ENCODE measurements at places on chromosomes 3 and 15.

GRCh38 chr15:42734076-42734672 lies 2.8 kb downstream of the CDAN1 start:
- H3K27ac ChIP-seq: peak overlapping the region; percentile 77
- peaks cover 10% of the 10 kb centered on the region for H3K4me1 ChIP-seq
- H3K4me3 ChIP-seq: no peak overlapping the region
- no peaks in the 10 kb centered on the region for H3K27me3 ChIP-seq
- H3K36me3 ChIP-seq: peaks cover 12% of the 10 kb centered on the region
- no peak for DNase-seq

GRCh38 chr3:141656771-141657170 lies 81.3 kb upstream of the RNF7 start:
- H3K27me3 ChIP-seq: peaks cover 54% of the 10 kb centered on the region
- peaks cover 3% of the 10 kb centered on the region for H3K4me1 ChIP-seq
- DNase-seq: no peak

DNA sequence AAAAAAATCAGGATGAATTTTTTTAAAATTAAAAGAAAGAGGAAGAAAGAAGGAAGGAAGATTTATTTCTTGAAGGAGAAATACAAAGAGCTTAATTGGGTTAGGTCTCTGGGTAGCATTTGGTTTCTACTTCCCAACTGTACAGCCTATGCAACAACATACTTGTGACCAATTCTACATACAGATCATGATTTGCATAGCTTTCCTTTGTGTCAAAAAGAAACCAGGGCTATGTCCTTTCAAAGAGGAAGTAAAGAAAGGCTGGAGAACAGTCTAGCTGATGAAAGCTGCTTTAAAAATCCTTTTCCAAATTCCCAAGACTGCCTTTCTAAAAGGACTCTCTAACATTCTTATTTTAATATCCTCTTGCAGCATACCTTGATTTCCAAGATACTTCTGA lies 6.1 kb upstream of the HGD start:
- no peak overlapping the region for H3K4me3 ChIP-seq
- no peak for DNase-seq
- no peak overlapping the region for H3K27ac ChIP-seq
- H3K4me1 ChIP-seq: no peaks in the 10 kb centered on the region
- H3K36me3 ChIP-seq: peaks cover 6% of the 10 kb centered on the region
- H3K27me3 ChIP-seq: no peaks in the 10 kb centered on the region

DNA sequence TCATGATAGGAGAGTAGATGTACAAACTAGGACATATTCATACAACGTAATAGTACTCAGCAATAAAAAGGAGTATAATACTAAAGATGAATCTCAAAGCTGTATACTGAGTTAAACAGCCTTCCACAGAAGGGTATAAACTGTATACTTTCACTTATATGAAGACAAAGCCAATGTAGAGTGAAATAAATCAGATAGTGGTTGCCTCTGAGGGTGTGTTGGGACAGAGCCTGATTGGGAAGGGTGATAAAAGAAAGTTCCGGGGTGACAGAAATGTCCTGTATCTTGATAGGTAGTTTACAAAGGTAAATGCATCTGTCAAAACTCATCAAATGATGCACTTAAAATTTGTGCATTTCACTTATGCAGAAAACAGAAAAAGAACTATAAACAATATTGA lies 122.5 kb downstream of the ADAM10 start:
- H3K36me3 ChIP-seq: peaks cover 61% of the 10 kb centered on the region
- peak overlapping the region; percentile 87 for H3K4me3 ChIP-seq
- no peaks in the 10 kb centered on the region for H3K27me3 ChIP-seq
- no peak for DNase-seq
- peaks cover 43% of the 10 kb centered on the region for H3K4me1 ChIP-seq

GRCh38 chr15:82999905-83000671 lies 11.4 kb downstream of the C15orf40 start:
- H3K4me1 ChIP-seq: peaks cover 6% of the 10 kb centered on the region
- DNase-seq: peak; percentile 37
- peak overlapping the region; percentile 78 for H3K27ac ChIP-seq
- H3K4me3 ChIP-seq: peak overlapping the region; percentile 86

DNA sequence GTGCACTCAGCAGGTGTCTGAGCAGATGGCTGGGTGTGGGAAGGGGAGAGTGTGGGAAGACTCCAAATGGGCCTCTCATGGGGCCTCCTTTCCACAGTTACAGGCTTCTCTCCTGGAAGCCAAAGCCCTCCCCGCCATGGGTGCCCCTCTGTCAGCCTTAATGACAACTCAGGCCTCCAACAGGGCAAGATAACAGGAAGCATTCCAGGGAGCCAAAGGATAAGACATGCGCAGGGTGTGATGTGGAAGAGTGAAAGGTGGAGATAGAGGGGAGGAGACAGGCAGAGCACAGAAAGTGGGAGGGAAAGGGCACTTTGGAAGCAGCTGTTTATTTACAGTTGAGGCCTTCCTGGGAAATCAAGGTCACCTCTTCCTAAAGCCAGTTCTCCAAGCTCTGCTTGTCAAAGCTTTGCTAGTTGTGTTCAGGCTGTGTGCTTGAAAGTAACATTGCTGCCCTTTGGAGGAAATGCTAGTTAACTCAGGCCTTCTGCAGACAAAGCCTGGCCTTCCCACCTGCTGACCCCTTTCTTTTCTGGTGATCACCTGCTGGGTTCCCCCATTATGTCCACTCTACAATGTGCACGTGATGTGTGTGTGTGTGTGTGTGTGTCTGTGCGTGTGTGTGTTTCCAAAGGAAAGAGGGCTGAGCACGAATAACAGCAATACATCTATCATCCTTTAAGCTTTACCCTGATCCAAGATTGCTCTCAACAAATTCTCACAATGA lies 35.2 kb upstream of the SMAD3 start:
- no peaks in the 10 kb centered on the region for H3K36me3 ChIP-seq
- peak overlapping the region; percentile 17 for H3K27ac ChIP-seq
- H3K4me1 ChIP-seq: peaks cover 8% of the 10 kb centered on the region
- H3K27me3 ChIP-seq: peaks cover 13% of the 10 kb centered on the region
- no peak for DNase-seq

DNA sequence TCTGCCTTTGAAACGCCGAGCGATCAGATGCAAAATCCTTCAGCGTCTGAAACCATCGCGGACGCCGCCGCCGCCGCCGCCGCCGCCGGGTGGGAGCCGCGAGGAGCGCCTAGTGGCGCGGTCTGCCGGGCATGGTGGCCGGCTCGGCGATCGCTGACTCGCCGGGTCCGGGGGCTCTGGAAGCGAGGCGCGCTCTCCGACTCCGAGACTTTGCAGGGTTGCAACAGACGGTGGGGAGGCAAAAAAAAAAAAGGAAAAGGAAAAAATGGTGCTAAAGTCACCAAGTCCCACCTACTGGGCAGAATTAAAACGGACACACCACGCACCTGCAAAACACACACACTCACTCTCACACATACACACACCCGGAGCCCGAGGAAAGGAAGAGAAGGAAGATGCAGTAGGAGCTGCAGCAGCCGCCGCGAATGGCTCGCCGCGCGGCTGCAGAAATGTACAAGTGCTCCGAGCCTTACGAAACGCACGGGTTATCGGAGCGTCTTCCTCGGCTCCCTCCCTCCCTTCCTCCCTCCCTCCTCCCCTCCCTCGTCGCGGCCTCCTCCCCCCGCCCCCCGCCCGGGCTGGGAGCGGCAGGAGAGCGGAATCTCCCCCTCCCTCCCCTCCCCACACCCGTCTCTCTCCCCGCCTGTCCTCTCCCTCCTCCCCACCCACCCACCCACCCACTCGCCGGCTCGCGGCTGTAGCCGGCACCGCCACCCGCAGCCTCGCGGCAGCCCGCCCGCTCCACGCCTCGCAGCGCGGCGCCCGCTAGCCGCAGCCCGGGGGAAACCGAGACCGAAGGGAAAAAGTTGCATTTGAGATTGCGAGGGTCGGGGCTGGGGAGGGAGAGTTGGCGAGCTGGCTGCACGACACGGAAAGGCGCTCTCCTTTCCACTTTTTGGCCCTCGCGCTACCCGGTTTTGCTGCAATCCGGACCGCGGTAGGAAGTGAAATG lies at the start of gene NTRK3:
Gene NTRK3 (minus strand): TSS at position 461 of the 952 bp plus-strand sequence. CDS start 586 bp downstream, outside the sequence.
- peaks cover 15% of the 10 kb centered on the region for H3K4me1 ChIP-seq
- DNase-seq: peak; percentile 36
- no peak within 1 kb of the TSS for H3K27ac ChIP-seq
- H3K27me3 ChIP-seq: peaks cover 66% of the 10 kb centered on the region

GRCh38 chr15:71259866-71260265 lies 144.6 kb downstream of the THSD4 start:
- H3K36me3 ChIP-seq: no peaks in the 10 kb centered on the region
- H3K27me3 ChIP-seq: peaks cover 2% of the 10 kb centered on the region

GRCh38 chr15:52066842-52067544 lies 45.6 kb downstream of the BCL2L10 start:
- H3K4me3 ChIP-seq: no peak overlapping the region
- no peak for DNase-seq
- peaks cover 13% of the 10 kb centered on the region for H3K4me1 ChIP-seq

DNA sequence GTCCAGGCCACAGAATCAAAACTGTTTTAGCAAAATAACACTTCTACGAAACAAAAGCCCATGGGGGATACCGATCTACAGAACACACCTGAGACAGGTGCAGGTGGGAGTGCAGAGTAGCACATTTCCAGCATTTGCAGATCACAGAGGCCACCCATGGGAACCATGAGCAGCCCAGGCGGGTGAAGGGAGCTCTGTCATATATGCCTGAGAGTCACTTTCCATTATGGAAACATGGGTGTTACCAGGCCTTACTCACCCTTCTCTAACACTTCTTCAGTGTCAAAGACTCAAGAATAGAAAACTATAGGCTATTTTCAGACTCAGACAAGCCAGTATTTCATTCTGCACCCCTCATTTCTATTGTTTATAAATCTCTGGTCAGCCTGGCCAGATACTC lies 3.5 kb downstream of the PLA1A start:
- H3K27me3 ChIP-seq: peaks cover 2% of the 10 kb centered on the region
- no peak overlapping the region for H3K4me3 ChIP-seq
- no peak for DNase-seq
- H3K36me3 ChIP-seq: no peaks in the 10 kb centered on the region
- H3K4me1 ChIP-seq: peaks cover 34% of the 10 kb centered on the region
- no peak overlapping the region for H3K27ac ChIP-seq

DNA sequence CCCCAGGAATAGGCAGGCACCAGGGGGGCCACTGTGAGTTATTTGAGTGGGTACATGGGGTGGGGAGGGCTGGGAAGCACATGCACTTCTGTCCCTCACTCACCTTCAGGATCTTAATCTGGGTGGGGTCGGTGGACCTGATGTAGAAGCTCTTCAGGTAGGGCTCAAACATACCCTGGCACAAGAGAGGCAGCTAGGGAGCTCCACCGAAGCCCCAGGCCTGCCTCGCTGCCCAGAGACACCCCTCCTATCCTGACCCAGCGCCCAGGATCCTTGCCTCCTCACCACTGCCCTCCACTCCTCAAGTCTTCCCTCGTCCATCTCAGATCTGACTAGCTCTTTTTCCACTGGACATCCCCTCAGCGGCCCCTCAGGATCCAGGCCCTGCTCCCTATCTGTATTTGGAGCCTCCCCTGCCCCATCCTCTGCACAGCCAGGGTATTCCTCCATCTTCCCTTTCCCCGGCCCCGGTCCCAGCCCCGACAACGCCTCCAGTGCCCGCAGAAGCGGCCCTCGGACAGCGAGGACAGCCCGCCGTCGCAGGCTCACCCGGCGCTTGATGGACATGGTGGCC lies 30.0 kb downstream of the AP3B2 start:
- H3K27me3 ChIP-seq: peaks cover 31% of the 10 kb centered on the region
- DNase-seq: no peak
- no peak overlapping the region for H3K27ac ChIP-seq

DNA sequence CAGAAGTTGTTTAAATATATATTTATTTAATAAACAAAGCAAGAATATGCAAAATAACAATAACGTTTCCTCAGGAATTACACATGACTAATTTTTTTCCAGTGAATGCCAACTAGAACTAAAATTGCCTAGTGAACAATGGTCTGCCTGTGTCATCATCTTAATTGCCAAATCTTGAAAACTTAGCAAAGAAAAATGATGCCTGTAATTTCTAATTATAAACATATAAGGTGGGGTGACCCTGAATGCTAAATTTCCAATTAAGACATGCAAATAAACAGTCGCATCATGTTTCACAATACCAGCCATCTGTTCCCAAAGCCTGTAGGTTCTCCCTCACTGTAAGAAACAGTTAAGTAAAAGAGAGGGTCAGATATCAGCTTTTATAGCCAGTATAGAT lies 67.6 kb upstream of the PLCL2 start:
- no peak overlapping the region for H3K27ac ChIP-seq
- no peak overlapping the region for H3K4me3 ChIP-seq
- H3K4me1 ChIP-seq: peaks cover under 1% of the 10 kb centered on the region
- peaks cover 2% of the 10 kb centered on the region for H3K36me3 ChIP-seq
- DNase-seq: no peak

DNA sequence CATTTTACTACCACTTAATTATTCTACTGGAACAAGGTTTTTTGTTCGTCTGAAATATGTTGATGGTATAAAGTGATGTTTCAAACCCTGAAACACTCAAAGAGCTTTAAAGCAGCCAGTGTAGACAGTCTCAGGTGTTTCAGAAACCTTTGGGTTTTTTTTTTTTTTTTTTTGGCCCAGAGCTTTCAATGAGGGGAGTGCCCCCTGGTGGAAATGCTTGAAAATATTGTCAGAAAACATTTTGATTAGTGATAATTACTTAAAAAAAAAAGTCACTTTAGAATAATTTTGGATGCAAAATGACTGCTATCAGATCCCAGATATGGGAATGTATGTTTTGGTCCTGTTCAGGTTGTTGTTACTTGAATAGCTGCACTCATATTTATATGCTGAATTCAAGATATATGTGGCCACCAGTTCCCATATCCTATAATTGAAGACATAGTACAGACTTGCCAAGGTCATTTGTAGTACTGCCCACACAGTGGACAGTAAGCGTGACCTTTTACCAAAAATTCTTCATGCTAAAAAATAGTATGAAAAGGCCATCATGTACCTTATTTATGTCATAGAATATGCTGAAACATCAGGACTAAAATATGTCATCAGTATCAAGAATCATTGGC lies 35.9 kb downstream of the SATB1 start:
- DNase-seq: no peak
- H3K27ac ChIP-seq: no peak overlapping the region
- H3K4me1 ChIP-seq: peaks cover 58% of the 10 kb centered on the region
- peak overlapping the region; percentile 30 for H3K4me3 ChIP-seq
- no peaks in the 10 kb centered on the region for H3K27me3 ChIP-seq

- no peak overlapping the region for H3K4me3 ChIP-seq
- no peak overlapping the region for H3K27ac ChIP-seq
- no peak for DNase-seq
- no peaks in the 10 kb centered on the region for H3K36me3 ChIP-seq
Observed at GRCh38 chr3:66149269-66149668, 71.5 kb upstream of the SLC25A26 start.

DNA sequence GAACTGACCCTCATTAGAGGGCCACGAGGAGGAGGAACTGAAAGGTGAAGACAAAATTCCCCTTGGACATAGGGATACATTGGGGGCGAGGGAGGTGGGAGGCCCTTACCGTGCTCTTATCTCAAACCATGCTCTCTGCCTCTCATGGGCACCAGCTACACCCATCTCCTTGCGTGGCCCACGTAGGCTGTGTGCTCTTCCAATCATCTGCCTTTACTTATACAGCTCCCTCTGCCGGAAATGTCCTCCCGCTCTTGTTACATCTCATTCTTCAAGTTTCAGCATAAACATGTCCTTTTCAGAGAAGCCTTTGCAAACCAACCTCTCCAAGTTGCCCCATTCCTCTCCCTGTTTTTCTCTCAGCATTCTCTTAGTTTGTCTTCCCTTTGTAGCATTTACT lies 307.8 kb upstream of the PROK2 start:
- no peak for DNase-seq
- no peaks in the 10 kb centered on the region for H3K36me3 ChIP-seq
- peaks cover 1% of the 10 kb centered on the region for H3K4me1 ChIP-seq
- no peak overlapping the region for H3K27ac ChIP-seq
